NCI-H1048 (cell line): ENCODE measurements at places on chromosomes 4 and X.

DNA sequence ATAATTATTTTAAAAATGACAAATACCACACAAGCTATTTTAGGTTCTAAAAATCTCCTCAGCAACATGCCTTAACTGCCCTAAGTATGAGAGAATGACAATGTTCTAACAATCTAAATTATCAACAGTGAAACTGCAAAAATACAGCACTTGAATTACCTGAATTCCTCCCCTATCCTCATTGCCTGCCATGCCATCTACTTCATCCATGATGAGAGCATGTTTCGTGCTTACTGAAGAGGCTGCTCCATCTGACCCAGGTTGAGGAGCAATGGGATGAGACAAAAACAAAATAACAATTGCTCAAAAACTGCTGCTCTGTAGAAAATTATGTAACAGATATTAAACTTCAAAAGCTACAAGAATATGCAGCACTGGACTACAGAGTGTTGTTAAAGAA, 63.3 kb downstream of the RFC1 start:
- no peak for DNase-seq

DNA sequence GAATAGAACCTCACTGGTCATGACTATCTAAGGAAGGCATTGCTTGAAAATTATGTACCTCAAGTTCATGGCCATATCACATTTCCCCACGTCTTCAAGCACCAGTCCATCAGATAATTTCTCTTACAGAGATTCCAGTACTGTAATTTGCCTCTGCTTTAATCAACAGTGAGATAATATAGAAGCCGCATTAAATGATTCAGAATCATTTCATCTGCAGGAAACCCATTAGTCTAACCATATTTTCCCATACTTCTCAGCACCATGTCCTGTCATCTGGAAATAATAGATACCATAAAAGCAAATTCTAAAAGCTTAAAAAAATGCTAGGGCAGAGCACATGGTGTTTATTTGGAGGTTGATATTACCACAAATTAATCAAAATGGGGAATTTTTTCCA, 310.3 kb upstream of the SLIT2 start:
- no peak for DNase-seq

GRCh38 chrX:150897421-150898320, 797 bp downstream of the CD99L2 start:
- no peak for DNase-seq

GRCh38 chr4:123556526-123556925, 159.9 kb downstream of the SPRY1 start:
- no peak for DNase-seq

DNA sequence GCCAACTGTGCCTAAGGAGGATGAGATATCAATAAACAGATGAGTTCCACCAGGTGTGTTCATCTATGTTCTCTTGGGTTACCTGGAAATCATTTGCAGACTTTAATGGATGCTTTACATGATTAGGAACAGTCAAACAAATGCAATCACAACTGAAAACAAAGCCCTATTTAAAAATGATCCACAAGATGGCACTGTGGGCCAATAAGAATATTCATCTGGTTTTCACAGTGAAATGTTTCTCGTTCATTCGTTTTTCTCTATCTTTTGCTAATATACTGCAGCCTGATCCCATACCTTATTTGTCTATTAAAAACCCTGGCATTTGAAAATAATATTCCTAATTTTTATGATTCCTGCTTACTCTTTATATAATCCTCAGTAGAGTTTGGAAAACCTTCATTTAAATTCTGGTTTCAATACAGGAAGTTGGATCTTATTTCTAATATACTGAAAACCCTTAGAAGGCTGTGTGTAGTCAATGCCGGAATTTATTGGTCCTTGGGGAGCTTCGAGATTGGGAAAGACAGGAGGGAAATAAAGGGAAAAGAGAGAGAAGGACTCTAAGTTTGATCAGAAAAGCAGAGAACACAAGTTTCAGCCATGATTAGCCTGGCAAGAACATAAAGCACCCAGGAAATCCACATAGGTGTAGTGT, 63.8 kb upstream of the TAPT1 start:
- no peak for DNase-seq

- no peak for DNase-seq
Observed at GRCh38 chr4:80216100-80216761, 18.9 kb downstream of the PRDM8 start.

DNA sequence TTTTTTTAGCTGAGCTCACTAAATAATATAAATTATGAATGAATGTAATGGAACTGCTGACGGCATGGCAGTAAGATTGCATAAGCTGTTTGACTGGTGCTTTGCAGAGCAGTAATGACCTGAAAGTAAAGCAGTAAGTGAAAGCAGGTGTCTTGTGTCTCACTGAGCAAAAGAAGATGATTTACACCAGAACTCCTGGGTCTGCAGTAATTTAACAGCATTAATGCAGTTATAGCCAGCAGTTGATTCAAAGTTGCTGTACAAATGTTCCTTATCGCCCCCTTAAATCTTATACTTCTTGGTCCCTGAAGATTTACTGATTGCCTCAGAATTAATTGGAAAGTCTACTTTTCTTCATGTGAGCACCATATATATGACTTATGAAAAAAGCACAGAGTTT, 187.7 kb downstream of the DCTD start:
- no peak for DNase-seq

- DNase-seq: no peak
Observed at GRCh38 chr4:55980725-55981124, 32.0 kb downstream of the CEP135 start.

- no peak for DNase-seq
Observed at GRCh38 chr4:112717856-112718255, 80.9 kb downstream of the LARP7 start.

DNA sequence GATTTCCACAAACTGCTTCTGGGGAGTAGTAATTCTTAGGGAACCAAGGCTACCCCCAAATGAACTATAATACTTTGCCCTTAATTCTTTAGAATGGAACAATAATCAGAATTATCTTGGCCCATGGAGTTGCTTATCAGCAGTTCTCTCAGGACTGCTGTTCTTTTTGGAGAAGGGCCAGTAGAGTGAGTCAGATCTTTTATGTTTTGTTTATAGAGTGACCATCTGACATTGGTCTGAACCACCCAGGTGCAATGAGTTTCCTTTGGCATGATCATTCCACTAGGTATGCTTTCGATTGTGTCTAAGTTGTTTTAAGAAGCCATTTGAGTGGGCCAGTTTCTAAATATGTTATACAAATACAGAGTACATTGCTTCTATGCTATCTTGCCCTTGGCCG, 31.8 kb downstream of the PRRG1 start:
- no peak for DNase-seq

DNA sequence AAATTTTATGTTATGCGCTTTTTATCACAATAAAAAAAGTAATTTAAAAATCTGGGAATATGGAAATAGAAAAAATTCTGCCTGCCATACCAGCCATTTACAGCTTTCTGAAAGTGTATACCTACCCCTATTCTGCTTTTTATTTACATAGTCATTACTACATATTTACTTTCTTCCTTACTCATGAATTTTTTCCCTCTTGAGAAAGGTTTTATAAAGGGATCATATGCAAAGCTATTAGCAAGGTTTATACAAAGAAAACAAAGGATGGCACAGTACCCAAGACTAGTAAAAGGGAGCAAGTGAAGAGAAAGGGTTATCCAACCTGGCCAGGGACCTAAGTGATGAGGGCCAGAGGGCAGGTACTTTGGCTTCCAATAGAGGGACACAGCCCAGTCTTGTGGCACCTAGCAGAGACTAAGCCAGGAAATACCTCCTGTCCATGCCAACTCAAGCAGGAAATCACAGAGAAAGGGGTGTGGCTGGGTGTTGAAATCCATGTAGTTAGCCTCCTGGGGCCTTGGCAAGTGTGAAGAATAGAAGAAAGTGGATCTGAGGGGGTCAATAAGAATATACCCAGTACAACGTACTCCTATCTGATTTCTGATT, 207.3 kb upstream of the VEGFC start:
- DNase-seq: no peak

DNA sequence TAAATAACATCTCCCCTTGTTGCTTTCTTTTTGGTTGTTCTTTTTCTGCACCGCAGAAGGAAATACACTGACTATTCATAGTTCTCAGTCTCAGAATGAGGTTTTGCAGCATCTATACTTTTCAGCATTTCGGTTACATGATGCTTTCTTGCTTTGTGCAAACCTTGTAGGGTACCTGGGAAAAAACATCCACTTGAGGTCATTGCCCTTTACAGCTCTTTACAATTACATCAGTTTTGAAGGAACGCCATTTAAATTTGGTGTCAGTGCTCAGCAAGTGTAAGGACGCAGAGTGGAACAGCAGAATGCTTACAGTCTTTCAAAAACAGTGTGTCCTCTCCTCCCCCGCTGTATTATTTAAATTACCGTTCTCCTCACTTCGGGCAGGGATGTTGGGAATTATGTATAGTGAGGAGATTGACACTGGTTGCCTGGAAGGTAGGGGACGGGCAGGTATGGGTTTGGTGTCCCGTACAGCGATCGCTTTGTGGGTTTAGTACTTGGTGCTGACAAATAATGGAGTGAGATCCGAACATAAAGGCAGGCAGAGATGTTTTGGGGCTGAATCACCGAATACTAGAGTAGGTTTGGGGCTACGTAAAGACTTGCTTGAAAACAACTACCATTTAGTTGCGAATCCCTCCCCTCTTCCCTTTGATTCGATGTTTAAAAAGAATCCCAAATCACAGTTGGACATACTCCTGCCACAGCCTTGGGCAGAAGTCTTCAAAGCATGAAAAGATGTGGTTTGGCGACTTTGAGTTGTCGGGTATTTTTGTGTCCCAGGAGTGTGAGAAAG, 2.0 kb upstream of the NKX3-2 start:
- DNase-seq: no peak

GRCh38 chrX:69546417-69546816, 42.3 kb downstream of the NALF2 start:
- DNase-seq: no peak

GRCh38 chr4:26484032-26484515, 6.2 kb downstream of the CCKAR start:
- no peak for DNase-seq

GRCh38 chrX:65741823-65742222, 74.4 kb downstream of the MSN start:
- no peak for DNase-seq

- no peak for DNase-seq
Observed at GRCh38 chr4:111362941-111363361, 740.1 kb upstream of the PITX2 start.

DNA sequence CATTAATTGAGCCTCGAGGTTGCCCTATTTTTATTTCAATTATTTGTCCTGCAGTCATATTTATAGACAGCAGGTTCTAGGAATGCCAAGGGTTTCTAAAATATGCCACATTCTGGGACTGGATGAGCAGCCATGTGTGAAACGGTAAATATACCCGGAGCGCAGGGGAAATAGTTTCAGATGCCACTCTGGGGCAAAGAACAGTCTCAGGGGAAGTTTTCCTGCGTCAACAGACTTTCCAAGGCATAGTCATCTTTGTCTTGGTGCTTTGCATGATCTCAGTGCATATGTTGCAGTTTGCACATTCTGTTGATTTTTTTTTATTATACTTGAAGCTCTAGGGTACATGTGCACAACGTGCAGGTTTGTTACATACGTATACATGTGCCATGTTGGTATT, 71.0 kb downstream of the GPAT3 start:
- DNase-seq: no peak

DNA sequence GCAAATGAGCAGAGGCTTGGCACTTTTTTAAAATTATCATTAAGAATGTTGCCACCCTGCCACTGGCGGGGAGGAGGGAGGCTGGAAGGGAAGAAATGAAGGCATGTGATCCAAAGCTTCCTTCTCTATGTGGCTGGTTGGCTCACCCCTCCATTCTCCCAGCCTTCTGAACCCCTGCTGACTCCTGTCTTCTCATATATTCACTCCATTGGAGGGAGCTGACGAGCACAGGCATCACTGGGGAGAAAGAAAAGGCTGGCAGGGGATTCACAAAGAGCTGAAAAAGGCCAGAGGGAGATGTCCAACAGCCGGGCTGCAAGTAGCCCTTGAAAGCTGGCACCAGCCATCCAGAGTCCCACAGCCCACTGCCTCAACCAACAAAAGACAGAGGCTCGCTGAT, 495.6 kb downstream of the BCOR start:
- DNase-seq: no peak

GRCh38 chrX:101676571-101676970, 16.9 kb upstream of the ARMCX2 start:
- DNase-seq: no peak

DNA sequence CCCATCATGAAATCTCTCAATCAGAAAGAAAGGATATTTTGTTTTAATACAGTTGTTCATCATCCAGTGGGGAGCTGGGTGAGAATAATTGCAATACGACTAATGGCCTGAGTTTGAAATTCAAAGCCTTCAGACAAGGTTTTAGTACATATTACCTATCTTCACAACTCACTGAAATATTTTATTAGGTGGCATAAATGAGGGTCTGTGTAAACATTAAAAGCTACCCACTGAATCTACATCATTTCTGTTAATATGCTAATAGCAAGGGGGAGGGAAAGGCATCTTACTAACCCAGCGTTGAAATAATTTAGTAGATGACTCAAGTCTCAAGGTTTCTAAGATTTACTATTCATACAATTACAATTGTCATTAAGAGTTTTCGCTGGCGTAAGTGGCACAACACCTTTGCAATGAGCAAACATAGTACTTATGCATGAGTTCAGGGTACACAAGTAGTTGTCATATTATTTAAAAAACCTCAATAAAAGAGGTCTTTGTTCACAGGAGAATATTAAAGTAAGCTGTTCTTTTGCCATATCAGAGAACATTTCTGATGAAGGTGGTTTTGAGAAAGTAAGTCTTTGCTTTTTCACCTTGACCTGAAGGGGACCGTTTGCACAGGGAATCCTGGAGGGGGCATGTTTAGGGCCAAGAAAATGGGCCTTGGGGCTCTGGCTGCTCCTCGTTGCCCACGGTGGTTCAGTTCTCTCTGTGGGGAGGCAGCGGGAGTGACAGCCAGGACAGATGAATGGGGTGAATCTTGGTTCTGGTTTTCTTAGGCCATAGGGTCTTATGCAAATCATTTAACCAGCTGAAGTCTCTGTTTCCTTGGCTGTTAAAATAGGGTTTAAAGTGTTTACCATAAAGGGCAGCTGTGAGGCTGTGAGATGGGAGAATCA, 4.5 kb upstream of the RHOH start:
- no peak for DNase-seq

DNA sequence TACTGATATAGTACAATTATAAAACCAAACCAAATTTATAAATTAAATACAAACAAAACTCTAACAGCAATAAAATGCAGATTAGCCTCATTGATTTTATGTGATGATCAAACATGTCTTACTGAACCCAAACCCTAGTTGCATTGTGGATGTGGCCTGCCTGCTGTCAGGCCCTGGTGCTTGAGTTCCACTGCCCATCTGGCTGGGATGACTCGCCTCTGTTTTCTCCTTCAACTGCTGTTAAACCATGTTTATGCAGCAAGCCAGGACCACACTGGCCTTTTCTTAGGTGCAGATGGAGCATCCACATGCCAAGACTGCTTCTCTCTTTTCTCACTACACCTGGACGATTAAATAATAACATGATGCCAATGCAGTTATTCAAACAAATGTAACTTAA, 22.6 kb downstream of the NAP1L5 start:
- no peak for DNase-seq

- no peak for DNase-seq
Observed at GRCh38 chr4:82031376-82031927, 342.3 kb downstream of the HNRNPD start.

- no peak for DNase-seq
Observed at GRCh38 chr4:7557456-7557855, 122.7 kb upstream of the PSAPL1 start.
